Dermis microvascular lymphatic vessel endothelial cell (primary cell): ENCODE measurements at places on chromosomes 1 and 21.

DNA sequence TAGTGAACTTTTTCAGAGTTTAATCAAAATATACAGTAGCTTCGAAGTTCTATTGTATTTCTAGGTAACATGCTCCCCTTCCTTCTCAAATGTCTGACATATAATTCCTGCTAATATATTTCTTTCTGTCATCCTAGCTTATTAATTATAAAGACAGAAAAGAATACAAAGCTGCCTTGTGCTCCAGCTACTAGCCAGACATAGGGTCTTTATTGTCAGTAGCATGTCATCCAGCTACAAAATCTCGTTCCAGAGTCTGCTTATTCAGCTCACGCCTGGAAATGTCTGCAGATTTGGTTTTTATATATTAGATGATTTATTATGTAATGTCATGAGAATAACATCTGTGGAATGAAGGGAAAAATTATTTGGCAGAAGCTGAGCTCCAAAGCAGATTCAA, 1102.8 kb downstream of the BRINP3 start:
- no peak for DNase-seq

DNA sequence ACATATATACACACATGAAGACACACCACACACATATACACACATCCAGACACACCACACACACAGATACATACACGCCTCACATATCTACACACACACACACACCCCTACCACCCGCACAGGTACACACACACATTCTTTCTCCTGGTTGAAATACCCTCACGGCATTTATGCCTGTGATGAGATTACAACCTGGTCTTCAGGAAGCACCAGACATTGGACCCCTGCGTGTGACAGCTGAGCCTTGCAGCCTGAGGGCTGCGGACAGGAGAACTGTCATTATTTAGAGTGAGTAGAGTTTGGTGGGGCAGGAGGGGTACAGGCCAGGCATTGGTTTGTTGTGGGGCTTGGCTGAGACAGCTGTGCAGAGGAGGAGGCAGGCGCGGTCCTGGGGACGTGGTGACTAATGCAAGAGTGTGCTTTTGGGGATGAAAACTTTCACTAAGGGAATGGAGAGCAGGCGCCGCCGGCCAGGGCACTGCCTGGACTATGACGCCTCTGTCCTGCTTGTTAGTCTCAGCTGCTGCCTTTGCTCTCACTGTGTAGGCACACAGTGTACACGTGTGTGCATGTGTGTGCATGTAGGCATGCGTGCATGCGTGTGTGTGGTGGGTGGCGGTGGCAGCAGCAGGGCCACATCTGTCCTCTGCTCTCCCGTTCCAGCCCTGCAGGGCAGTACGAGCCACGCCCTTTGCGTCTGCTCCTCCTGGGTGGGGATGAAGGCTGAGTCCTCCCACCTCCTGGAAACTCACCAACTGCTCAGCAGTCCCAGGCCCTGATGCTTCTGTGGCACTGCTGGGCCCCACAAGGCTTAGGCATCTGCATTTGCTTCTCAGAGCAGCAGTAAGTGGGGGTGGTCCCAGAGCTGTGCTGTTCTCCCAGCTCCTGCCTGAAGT, 57.6 kb downstream of the SPSB1 start:
- DNase-seq = no peak

- no peak for DNase-seq
Measured at GRCh38 chr1:12067900-12068821, 5.1 kb downstream of the TNFRSF8 start.

DNA sequence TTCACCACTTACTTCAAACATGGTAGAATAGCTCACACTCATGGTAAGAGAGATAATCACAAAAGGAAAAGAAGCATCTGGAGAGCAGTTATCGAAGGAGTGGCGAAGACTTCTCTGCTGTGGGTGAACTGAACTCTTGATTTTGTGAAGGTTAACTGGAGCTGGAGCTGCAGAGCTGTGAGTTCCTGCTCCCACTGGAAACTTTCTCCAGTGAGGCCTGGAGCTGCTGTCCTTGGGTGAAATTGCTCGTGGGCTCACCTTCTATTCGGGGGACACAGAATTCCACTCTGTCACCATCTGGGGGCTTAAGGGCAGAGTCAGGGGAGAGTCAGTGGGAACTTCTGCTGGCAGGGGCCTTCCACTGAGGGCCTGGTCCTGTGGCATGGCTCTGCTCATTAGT, 45.9 kb downstream of the MAB21L3 start:
- no peak for DNase-seq

GRCh38 chr1:161098210-161099068, at the start of gene KLHDC9:
TSS of gene KLHDC9 (plus strand) at chr1:161098361. CDS start at chr1:161098536, 175 bp downstream.
- DNase-seq = peak; percentile 79

DNA sequence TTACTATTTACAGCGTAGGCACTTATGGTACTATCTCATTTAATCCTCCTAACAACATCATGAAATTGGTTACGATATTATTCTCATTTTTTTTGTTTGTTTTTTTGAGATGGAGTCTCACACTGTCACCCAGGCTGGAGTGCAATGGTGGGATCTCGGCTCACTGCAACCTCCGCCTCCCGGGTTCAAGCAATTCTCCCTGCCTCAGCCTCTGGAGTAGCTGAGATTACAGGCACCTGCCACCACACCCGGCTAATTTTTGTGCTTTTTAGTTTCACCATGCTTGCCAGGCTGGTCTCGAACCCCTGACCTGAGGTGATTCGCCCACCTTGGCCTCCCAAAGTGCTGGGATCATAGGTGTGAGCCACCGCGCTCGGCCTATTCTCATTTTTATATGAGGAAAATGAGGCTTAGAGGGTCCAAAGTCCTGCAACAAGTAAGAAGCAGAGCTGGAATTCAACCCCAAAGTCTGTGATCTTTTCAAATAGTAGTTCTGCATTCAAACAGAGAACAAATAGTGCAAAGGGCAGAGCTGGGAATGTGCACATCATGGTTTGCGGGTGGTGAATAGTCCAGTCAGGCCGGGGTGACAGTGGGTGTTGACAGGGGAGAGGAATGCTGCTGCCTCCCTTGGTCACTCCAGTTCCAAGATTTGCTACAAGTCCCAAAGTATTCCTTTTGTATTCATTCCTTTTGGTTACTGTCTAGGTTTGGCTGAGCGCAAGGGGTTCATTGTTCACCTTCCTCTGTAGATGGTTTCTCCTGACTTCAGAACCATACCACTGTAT, 4.6 kb downstream of the PRUNE1 start:
- no peak for DNase-seq

GRCh38 chr21:42486531-42486930, 9.5 kb downstream of the RSPH1 start:
- no peak for DNase-seq

DNA sequence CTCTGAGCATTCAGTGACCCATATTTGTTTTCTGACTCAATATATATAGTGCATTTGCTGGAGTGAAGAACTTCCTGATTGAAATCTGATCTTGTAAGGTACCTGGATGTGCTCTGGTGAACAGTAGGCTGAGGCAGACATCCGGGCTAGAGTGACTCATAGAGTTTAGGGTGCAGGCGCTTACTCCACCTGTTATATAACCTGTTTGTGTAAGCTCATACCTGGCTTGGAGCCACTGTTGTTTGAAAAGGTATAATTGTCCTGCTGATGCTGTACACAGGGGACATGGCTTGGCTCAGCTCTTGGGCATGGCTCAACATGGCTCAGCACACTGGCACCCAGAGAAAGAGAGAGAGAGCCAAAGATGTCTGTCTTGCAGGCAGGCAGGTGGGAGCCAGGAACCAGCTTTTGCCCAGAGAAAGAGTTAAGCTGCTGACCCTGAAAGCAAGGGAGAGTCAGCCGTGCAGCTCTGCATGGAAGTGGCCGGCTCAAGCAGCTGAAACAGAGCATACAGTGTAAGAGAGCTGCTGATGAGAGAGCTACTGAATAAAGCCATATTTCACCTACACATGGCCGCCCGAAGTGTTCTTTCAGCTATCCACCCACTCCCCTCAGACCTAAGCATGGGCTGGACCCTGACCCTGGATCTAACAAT, 43.2 kb downstream of the GJA5 start:
- peak; percentile 8 for DNase-seq

- DNase-seq = no peak
Measured at GRCh38 chr1:103541431-103541830, 15.9 kb downstream of the RNPC3 start.
